Fibroblast of skin of right quadriceps (primary cell): ENCODE measurements at places on chromosomes 12 and 14.
A peak's percentile ranks its signal among the peaks of the same experiment; 100 is the strongest.

GRCh38 chr14:86954623-86955022 lies 1038.4 kb downstream of the GALC start:
- DNase-seq: no peak

- DNase-seq: no peak
Measured at GRCh38 chr12:55704824-55705718, 2.6 kb downstream of the ITGA7 start.

DNA sequence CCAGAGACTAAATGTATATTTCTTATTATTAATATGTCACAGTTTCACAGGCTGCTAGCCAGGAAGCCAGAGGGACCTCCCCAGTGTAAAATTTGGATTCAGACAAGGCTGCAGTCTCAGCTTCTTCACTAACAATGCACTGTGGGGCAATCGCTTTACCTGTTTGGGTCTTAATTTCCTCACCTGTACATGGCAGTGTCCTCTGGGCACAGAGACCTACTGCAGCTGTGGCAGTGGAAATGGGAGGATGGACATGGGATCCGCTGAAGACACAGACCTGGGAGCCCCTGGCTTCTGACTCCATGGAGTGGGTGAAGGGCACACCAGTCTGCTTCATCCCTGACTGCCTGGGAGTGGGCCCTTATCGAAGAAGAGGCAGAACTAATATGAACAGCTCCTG lies 6.9 kb upstream of the SERPINA5 start:
- no peak for DNase-seq

- no peak for DNase-seq
Measured at GRCh38 chr14:100604121-100604501, 16.9 kb upstream of the BEGAIN start.

DNA sequence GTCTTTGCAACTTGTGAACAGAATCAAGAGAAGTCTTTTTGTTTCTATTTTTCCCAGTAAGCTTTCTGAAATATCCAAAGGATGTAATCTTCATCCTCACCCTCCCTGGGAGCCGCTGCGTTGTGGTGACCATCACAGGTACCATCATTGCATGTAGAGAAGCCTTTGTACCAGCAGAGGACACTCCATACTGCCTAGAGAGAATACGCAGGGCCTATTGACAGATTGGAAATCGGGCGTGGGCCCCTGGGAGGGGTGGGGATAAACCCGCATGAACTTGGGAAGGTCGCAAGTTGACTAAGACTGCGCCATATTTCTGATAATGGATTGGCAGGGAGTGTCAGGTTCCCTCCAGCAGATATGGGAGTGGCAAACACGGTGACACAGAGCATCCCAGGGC lies 12.7 kb downstream of the KRT1 start:
- no peak for DNase-seq

DNA sequence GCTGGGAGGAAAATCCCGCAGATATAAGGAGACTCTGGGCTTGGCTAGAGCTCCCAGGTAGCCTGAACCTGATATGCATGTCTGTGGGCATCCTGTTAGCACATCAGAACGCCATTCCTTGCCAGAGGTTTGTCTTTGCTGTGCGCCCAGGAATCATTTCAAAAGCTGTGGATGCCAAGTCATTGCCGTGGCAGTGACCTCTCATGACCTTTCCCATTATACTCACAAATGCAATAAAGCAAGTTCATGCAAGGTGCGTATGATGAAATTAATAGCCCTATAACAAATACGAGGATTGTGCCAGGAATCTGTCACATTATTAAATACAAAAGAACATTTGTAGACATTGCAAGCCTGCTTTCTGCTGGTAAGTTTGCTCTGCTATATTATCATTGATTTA lies 229.1 kb upstream of the PELI2 start:
- no peak for DNase-seq

- peak; percentile 65 for DNase-seq
Measured at GRCh38 chr12:66111605-66112004, 18.9 kb downstream of the LLPH start.

GRCh38 chr14:52649511-52649910 lies 45.8 kb downstream of the ERO1A start:
- no peak for DNase-seq

DNA sequence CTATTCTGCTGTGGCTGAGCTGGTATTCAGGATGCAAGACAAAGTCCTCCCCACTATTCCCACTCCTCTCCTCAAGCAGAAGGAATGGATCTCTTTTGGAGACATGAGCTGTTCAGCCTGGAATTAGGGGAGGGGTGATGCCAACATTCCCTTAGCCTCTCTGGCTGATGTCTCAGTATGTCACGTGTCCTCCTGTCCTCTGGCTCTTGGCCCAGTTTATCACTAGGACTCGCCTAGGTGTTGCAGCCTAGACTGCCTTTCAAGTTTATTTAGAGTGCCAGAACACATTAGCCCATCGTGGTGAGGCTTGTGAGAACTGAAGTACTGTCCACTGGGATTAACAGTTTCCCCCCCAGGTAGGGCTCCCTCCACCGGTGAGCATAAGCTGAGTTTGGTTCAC lies 239.9 kb upstream of the MIS18BP1 start:
- DNase-seq: no peak

DNA sequence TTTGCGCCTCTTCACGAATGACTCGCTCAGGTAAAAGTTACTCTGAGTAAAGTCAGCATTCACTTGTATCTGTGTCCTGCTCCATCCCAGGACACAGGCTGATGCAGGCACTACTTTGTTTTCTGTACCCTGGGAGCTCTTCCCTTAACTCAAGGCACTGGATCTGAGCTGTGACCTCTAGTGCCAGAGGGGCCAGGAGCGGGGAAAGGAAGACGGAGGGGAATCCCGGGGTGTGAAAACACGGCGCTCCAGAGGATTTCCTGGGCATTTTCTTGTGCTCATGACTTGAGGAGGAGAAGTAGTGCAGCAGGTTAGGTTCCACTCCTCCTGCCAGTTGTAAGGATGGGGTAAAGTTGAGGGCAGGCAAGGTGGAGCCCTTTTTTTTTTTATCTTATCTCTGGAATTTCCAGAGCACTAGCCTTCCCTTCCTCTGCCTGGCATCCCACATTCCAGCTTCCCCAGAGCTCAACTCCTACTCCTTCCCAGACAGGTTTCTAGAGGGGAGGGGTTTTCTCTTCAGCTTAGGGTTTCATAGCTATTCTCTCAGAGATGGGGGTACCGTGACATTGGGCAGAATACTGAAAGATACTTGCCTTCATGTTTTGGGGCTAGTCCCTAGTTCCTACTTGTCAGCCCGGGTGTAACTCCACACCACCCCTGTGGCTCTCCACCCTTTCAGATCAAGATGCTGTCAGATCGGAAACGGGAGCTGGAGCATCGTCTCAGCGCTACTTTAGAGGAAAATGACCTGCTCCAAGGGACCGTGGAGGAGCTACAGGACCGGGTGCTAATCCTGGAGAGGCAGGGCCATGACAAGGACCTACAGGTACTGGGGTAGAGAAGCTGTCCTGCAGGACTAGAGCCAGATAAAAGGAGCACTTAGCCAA lies 52.3 kb downstream of the RAB35 start:
- DNase-seq: no peak

DNA sequence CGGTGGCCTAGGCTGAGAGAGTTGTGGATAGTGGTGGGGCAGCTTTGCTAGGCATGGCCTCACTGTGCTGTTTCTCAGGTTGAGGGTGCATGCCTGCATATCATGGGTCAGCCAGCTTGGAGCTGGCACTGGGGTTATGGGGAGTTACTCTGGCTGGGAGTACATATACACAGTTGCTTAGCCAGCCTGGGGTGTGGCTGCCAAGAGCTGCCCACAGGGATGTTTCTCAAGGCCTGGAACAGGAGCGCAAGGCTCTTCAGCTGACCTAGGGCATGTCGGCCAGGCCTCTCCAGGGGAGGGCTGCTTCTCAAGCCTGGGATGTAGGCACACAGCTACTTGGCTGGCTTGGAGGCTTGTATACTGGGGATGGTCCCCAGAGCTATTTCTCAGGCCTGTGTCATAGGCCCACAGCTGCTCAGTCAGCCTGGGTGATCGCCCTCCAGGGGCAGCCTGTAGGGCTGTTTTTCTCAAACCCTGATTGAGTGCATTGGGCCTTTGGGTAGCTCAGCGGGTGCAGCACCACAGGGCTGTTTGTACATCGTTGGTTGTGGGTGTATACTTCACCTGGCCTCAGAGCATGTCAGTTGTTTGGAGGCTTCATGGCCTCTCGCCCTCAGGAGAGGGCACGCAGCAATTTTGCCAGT lies 114.9 kb downstream of the METTL25 start:
- DNase-seq: no peak
